ENCODE measurements at places on chromosomes 12 and 14.

- DNase-seq: no peak
These were observed 24.6 kb downstream of the DAD1 start for GRCh38 chr14:22564463-22564862.

DNA sequence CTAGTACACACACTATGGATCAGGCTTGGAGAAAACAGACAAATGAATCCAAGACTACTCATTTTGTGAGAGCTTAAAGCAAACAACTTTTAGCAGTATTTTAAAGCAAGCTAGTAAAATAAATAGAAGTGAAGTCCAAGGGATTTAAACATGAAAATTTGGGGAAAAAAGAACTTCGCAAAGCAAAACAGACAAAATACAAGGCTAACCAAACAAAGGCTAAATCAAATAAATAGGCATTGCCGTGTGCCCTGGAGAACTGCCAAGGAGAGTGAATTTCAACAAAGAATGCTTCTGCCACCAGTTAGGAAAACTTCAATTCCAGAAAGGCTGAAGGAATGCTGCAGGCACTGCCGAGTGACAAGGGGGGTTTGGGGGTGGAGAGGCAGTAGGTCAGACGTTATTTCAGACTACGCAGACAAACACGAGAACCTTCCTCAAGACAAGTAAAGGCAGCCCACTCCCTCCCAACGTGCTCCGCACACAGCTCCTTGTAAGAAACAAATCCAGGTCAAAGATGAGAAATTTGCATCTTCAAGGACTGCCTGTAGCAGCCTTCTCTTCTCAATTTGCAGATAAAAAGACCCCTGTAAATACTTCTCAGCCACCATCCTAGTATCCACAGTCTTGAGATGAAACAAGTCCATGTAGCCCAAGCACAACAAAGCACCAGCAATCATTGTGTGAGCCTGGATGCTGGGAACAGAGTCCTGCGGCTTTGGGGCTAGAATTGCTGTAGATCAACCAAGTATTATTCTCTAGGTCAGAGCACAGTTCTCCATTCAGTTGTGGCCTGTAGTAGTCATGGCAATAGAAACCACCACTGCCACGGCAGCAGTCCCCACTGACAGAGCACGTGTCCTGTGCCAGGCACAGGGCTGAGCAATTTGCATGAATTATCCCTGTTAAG lies 43.3 kb downstream of the EFCAB11 start:
- DNase-seq: peak; percentile 19

- no peak for DNase-seq
These were observed 7.3 kb downstream of the AKT1 start for GRCh38 chr14:104788161-104788818.

DNA sequence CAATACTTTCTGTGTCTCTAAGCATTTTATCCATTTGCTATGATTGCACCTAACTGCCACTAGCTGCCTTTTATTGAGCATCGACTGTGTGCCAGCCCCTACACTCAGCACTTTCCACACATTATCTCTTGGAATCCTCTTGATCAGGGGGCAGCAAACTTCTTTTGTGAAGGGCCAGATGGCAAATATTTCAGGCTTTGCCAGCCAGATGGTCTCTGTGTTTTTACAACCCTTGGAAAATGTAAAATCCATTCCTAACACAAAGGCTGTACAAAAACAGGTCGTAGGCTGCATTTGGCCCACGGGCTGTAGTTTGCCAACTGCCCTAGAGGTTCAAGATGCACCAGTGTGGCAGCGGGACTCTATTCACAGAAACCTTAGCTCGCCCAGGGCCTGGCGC lies 19.5 kb downstream of the FOXN4 start:
- no peak for DNase-seq

DNA sequence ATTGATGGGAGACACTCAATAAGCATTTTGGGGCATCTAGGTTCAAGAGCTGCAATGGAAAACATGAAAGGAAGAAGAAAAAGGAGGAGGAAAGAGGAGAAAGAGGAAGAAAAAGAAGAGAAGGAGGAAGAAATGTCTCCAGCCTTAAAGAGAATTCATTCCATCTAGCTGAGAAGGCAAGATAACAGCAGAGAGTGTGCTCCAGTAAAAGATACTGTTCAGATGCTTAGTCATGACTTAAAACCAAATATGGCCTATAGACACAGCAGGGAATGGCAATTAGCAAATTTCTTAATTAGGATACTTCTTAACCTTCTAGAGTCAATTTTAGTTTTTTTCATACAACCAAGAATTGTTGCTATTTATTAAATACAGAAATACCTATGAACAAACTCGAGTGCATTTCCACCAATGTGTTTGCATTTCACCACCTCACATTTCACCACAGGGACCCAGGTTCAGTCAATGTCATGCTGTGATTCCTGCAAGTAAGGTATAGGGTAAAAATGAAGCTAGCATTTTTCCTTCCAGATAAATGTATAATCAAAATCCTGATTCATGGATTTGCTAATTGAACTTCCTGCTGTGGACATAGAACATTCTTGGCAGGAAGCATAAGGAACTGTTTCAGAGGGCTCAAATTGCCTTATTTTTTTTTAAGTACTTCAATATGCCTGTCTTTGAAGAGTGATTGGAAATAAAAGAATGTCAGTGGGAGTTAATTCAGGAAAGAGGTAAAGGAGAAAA lies 177.8 kb downstream of the RPS29 start:
- no peak for DNase-seq

- no peak for DNase-seq
These were observed 77.2 kb upstream of the DCD start for GRCh38 chr12:54725233-54725843.

GRCh38 chr12:114848666-114849065 lies 164.7 kb upstream of the TBX3 start:
- no peak for DNase-seq

DNA sequence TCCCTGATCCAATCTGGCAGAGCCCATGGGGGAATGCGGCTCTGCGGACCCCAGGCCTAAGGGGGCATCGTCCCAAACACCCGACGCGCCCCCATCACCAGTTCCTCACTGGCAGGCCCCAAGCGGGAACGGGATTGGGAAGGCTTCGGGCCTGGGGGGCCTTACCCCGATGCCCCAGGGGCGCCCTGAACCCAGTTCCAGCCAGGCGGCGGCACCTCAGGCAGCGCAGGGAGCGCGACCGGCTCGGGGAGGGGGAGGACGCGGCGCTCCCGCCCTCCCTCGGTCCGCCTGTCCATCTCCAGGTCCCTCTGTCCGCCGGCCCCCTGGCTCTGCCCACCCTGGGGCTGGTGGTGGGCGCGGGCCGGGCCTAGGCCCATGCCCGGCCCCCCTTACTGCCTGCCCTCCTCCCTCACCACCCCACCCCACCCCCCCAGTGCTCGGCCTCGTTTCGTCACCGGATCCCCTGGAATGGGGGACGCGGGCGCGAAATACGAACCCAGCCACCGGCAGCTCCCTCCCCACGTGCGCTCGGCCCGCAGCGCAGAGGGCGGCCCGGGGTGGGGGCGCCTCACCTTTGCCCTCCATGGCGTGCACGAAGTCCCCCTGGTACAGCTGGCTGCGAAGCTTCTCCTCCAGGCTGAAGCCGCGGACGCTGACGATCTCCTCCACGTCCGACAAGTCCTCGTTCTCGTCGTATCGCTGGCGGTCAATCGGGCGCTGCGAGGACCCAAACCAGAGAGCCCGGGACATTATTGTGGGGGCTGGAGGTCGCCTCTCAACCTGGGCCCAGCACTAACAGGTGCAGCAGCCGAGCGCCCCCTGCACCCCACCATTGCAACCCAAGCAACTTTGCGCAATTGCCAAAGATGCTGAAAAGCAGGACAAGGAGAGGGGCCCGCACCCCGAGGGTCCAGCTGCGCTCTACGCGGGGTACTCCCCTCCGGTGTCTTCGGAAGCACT lies 2.3 kb downstream of the KDM2B start:
- no peak for DNase-seq

DNA sequence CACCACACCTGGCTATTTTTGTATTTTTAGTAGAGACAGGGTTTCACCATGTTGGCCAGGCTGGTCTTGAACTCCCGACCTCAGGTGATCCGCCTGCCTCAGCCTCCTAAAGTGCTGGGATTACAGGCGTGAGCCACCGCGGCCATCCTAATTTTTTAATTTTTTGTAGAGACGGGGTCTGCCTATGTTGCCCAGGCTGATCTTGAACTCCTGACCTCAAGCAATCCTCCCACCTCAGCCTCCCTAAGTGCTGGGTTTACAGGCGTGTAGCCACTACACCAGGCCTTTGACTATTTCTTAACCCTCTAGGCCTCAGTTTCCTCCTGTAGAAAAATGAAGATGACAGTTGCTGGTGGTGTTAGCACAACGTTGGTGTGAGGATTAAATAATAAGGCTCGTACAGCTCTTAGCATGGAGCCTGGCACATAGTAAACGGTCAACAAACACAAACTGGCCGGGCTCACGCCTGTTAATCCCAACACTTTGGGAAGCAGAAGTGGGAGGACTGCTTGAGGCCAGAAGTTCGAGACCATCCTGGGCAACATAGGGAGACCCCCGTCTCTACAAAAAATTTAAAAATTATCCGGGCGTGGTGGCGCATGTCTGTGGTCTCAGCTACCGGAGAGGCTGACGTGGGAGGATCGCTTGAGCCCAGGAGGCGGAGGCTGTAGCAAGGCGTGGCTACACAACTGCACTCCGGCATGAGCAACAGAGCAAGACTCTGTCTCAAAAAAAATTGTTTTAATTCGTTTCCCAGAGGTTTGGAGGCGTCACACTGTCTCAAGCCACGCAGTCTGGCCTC lies 979 bp downstream of the DDX54 start:
- no peak for DNase-seq

- DNase-seq: no peak
These were observed 755.6 kb downstream of the MED13L start for GRCh38 chr12:115521771-115522409.

GRCh38 chr12:81181691-81182090 lies 103.8 kb downstream of the ACSS3 start:
- DNase-seq: no peak

- no peak for DNase-seq
These were observed 15.1 kb downstream of the BMAL2 start for GRCh38 chr12:27347779-27348178.

DNA sequence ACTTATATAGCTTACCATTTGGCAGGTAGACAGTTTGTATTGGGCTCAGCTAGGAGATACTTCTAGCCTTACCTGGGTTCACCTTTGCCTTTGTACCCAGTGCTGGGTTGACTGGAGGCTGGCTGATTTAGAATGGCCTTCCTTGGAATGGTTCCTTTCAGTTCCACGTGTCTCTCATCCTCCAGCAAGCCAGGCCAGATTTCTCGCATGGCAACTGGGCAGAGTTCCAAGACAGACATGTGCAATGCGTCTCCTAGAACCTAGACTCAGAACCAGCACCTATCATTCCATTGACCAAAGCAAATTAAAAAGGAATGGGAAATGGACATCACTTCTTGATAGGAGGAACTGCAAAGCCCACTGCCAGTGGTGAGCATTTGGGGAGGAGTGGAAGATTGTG lies 79.1 kb upstream of the BDKRB2 start:
- no peak for DNase-seq

DNA sequence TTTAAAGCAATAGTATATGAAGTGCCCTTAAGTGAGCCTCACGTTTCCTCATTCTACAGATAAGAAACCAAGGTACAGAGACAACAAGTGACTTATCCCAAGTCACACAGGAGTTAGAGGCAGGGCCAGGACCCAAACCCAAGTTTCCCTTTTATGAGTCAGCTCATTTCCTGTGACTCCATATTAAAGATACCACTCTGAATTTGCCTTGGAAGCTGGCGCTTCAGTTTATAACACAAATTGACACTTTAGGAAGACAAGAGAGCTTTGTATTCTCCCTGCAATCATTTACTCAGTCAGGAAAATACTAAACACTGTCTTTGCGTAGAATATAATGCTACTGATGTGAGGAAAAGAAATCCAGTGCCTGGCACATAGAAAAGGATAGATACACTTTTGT lies 43.2 kb downstream of the MYBPC1 start:
- DNase-seq: no peak

DNA sequence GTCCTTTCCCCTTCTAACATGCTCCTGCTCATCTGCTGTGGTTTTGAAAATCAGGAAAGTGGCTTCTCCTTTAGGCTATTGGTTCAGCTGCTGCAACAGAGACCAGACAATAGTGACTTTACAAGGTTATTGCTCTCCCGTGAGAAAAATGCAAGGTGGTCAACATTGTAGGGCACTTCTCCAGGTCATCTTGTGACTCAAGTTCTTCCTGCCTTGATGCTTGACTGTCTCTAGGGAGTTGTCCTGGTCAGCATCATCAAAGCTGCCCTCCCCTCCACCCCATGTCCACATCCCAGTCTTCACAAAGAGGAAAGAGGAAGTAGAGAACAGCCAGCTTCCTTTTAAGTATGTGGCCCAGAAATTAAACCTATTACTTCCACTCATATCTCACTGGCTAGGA lies 3.9 kb upstream of the TMEM63C start:
- no peak for DNase-seq

DNA sequence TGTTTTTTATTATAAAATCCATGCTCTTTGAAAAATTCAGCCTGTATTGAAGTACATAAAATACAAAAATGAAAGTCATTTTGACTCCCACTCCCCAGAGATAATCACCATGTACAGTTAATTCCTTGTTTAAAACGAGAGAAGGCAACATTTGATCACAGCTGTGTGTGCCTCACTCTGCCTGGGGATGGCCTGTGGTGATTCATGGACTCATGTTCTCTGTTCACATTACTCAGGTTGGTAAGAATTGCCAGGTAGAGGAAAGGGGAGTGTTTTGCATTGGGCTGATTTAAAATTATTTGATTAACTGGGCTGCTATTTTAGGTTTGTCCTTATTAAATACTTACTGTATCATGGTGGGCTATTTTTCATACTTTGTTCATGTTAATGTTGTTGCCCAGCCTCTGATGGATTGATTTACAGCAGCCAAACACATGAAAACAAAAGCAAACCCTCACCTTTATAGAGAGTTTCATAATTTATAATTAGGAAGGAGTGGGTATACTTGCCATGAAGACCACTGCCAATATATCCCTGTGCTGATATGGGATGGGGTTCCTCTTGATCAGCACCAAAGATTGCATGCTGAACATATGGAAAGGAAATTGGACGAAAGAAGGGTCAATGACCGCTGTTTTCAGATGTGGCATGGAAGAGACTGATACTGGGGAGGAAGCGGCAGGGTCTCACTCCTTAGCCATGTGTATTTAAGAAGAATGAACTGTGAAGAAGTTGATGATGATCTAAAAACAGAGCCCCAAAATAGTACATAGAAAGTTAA lies 3.0 kb downstream of the ZBTB1 start:
- no peak for DNase-seq

DNA sequence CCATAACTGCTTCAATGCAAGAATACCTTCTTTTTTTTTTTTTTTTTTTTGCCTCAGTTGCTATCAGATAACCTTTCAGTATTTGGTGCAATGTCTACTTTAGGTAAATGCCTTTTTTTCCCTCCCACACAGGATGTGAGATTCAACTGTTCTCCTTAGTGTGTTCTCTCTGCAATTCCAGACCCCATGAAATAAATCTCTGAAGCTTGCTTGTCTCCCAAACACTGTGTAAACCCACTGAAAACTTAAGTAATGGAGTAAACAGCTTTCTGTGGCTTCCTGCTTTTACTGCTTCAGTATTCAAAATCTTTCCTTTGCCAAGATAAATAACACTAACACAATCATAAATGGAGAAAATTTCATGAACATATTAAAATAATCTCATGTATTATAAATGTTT lies 55.8 kb upstream of the CLEC14A start:
- DNase-seq: no peak

All from HFF-Myc (cell line).